ENCODE measurements at places on chromosomes 13 and 19.
A peak's percentile ranks its signal among the peaks of the same experiment; 100 is the strongest.

DNA sequence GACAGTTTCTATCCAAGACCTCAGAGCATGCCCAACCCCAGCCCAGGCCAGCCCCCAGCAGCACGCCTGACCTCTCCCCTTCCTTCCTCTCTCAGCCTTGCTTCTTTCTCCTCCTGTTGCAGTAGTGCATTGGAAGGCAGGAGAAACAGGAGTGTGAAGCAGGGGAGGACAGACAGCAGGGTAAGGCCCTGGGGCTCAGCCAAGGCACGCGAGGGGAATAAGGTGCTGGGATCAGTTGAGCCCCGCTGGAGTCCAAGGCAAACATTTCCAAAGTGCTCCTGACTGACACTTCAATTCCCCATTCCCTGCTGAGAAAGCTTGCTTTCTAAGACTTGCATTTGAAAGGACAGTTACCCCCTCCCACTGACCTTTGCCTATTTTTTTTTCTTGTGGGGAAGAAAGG lies 73.1 kb upstream of the OLFM4 start:
- no peak for DNase-seq

- DNase-seq, result no peak
Observed at GRCh38 chr13:90232291-90232690, 1115.2 kb upstream of the MIR17HG start.

DNA sequence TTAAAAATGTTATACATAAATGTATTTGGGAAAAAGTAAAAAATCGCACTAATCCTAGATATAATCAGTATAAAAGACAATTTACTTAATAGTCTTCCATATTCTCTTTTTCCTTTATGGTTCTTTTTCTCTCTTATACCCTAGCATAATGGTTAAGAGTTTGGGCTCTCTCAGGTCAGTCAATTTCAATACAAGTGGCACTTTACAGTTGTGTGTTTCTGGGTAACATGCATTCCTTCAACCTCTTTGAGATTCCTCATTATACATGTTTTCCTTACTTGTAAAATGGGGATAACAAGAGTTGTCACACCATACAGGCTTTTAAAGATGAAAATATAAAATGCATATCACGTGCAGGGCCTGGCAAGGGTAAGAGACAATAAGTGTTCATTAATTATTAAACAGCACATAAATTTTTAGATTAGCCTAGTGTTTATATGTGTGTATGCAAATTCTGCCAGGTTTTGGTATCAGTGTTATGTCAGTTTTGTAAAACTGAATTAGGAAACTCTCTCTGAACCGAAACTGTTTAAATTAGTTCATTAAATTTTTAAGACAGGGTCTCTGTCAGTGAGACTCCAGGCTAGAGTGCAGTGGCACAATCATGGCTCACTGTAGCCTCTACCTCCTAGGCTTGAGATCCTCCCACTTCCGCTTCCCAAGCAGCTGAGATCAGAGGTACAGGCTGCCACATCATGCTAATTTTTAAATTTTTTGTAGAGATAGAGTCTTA lies 49.8 kb downstream of the ELF1 start:
- DNase-seq, result no peak

- peak; percentile 58 for DNase-seq
Observed at GRCh38 chr19:47492137-47492533, 8.1 kb upstream of the KPTN start.

- no peak for DNase-seq
Observed at GRCh38 chr13:39565036-39565949, 37.7 kb downstream of the LHFPL6 start.

- DNase-seq, result no peak
Observed at GRCh38 chr13:97376981-97377380, 57.0 kb upstream of the RAP2A start.

DNA sequence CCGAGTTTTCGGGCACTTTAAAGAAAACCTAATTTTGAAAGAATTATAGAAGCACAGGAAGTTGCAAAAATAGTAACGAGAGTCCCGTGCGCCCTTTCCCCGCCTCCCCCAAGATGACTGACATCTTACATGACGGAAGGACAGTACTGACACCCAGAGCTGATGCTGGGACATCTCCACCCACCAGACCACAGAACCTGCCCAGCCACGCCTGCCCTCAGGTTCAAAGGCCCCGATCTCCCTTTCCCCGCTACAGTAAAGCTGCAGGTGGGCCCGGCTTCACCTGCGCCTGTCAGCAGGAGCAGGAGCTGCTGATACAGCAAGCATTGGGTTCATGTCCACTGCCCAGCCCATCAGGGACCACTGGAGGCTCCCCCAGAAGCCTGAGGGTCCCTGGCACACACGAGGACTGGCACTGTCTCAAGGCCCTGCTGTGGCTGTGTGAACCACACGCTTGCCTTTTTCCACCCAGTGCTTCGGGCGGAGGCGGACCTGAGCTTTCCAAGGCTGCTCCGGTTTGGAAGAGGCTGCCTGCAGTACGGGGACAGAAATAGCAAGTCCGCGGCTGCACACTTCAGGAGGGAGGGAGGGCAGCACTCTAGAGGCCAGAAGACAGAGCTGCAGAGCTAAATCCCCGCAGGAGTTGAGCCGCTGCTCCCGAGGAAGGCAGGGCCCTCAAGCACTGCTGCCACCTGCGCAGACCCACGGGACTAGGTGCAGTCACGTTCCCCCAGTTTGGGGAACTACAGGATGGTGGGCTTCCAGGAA lies 8.7 kb downstream of the MAP2K2 start:
- DNase-seq, result no peak

GRCh38 chr19:36169084-36169760 lies 17.0 kb upstream of the COX7A1 start:
- no peak for DNase-seq

DNA sequence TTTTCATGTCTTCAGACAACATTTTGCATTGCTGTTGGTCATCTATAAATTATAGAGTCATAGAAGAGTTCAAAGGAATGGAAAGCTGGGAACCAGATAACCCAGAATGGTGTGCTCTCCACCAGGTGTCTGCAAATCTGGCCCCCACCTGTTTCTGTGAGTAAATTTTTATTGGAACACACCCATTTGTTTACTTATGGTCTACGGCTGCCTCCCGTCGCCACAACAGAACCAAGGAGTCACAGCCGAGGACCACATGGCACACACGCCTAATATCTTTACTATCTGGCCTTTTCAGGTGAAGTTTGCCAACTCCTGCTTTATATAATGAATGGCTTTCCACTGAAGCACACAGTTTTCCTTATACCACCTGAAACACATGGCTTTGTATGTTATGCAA lies 58.2 kb downstream of the EFNB2 start:
- no peak for DNase-seq

DNA sequence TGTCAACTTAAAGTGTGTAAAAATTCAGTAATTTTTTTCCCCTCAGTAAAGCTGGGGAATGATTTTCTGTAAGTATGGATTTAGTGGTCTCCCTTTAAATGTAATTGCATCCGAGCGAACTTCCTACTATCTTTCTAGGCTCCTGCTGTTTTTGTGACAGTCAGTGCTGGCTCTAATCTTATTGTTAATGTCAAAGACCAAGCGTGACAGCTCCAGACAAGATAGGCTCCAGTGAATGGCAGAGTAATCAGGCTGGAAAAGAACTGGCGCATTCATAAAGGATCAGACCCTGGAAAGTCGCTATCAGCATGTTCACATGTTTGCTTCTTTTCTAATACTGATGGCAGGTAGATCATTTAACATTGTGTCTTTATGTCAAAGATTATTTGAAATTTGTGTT lies 908.0 kb upstream of the ATXN8OS start:
- no peak for DNase-seq

GRCh38 chr13:94139393-94139995 lies 340.0 kb downstream of the DCT start:
- no peak for DNase-seq

DNA sequence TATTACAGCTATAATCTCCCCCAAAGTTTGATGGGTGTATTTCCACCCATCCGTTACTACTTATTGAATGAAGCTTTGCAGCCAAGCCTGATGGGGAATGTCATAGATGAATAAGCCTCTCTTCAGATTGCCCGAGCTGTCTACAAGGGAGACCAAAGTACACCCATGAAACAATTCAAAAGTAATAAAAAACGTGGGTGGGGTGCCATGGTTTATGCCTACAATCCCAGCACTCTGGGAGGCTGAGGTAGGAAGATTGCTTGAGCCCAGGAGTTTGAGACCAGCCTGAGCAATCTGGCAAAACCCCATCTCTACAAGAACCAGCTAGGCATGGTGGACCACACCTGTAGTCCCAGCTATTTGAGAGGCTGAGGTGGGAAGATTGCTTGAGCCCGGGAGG lies 419.2 kb downstream of the FGF9 start:
- DNase-seq, result no peak

- no peak for DNase-seq
Observed at GRCh38 chr13:77143431-77143830, 116.5 kb upstream of the FBXL3 start.

DNA sequence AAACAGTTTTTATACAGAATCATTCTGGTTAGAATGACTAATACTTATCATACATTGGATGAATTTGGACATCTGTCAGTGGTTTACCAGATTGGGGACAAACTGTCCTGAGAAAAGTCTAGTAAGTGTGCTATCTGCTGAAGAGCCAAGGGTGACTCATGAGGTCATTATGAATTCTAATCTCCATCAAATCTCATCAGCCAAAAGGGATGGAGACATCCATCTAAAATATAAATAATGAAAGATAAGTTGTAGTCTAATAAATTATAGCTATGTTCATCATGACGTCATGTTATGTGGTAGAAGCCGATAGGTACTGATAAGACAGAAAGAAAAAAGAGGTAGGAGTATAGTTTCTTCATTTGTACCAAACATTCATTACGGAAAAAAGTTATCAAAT lies 804.4 kb downstream of the PCDH9 start:
- DNase-seq, result no peak

GRCh38 chr13:102260256-102260655 lies 141.6 kb downstream of the FGF14 start:
- no peak for DNase-seq

GRCh38 chr19:17266589-17266974 lies 661 bp upstream of the BABAM1 start:
- DNase-seq, result no peak

- DNase-seq, result peak; percentile 65
Observed at GRCh38 chr13:101453784-101454201, 1.3 kb downstream of the ITGBL1 start.

DNA sequence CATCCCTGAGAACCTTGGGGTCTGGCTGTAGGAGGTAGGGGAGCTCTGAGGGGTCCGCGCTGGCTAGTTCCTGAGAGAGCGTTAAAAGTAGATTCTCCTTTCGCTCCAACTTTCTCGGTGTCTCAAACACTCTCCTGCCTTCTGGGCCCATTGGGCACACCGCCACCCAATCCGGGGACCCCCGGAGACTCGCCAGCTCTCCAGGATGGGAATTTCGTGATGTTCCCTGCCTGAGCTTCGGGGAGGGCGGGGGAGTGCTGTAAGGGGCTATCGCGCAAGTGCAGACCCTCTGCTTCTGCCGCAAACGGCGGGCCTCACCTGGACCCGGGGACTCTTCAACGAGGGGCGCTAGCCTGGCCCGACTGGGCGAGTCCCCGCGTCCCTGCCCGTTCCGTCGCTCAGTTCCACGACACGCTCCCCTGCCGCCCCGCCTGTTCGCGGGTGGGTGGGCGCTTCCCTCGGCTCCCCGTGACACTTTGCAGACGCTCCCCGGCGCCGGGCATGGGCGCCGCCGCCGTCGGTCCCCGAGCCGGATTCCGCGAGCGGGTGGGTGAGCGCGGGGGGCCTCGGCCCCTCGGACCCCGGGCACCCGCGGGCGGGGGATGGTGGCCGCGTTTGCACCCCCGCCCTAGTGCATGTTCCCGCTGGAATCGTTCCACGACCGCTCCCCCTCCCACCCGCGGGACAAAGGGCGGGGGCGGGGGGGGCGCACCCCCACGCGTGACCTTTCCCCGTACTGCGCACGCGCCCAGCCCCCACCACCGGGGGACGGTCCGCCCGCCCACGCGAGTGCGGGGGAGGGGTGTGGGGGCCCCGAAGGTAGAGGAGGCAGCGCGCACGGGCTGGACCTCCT lies at the start of gene CCDC106:
Gene CCDC106, plus strand, starts transcription at position 481 of the 853 bp plus-strand sequence. CDS start 835 bp downstream, outside the sequence.
- DNase-seq, result peak; percentile 65

Data from pancreas (tissue), 10 donors.